Naive thymus-derived CD4-positive, alpha-beta T cell (primary cell): ENCODE measurements at places on chromosomes 11 and 22. TPM values are rescaled to one million over a fixed set of nuclear protein-coding genes. Genes with fewer than 3 reads are reported as not detected.

Gene EMID1
- polyA plus RNA-seq = not detected

Gene EXPH5
- polyA plus RNA-seq = 0.90 TPM

Gene MPZL2
- polyA plus RNA-seq = 1.5 TPM

Gene OR4A16
- not detected for polyA plus RNA-seq
